ENCODE measurements at places on chromosomes 13 and 19.

GRCh38 chr19:16441661-16442162, 30.1 kb downstream of the EPS15L1 start:
- DNase-seq: peak; percentile 78

DNA sequence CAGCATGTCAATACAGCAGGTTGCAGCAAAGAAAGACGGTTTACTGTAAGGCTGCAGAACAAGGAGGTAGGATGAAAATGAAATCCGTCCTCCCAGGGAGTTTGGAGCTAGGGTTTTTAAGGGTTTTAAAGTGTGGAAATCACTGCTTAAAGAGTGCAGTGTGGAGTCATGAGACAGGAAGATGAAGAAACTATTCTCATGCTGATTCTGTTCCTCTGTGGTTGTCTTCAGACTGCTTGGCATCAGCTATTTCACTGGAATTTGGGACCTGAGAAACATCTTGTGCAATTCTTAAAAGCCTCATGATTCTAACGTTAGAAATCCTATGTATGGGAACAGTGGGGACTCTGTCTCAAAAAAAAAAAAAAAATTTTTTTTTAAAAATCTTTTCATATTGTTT, 11.4 kb downstream of the ZNF331 start:
- DNase-seq: no peak

- DNase-seq: no peak
Measured at GRCh38 chr19:38194061-38194701, 29.8 kb downstream of the DPF1 start.

DNA sequence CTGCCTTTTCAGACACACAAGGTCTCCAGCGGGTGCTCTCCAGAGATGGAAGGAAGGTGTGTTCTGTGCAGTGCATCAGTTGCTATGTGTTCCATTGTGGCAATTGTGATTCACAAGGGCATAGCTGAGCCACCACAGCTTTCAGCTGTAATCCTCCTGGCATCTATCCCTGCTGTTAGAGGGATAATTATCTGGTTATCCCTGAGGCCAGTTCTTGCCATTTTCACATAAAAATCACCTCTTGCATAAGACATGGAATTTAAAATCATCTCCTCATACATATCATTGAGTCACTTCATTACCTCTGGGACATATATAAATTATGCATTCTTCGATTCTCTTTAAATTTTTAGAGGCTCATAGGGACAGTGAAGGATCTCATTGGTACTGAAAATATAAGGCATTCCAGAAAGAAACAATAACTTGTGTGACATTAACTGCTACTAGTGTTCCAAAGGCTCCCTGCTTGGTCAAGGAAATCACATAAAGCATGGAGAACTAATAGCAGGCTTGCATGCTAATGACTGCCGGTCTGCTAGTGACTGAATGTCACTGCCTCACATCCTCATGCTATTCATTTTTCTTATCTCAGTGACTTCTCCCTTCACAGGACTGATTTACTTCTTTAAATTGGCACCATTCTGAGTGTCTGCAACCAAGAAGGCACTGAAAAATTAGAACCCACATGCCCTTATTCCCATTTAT, 214.0 kb downstream of the ENOX1 start:
- DNase-seq: no peak

- no peak for DNase-seq
Measured at GRCh38 chr13:41075034-41075433, 13.7 kb downstream of the WBP4 start.

DNA sequence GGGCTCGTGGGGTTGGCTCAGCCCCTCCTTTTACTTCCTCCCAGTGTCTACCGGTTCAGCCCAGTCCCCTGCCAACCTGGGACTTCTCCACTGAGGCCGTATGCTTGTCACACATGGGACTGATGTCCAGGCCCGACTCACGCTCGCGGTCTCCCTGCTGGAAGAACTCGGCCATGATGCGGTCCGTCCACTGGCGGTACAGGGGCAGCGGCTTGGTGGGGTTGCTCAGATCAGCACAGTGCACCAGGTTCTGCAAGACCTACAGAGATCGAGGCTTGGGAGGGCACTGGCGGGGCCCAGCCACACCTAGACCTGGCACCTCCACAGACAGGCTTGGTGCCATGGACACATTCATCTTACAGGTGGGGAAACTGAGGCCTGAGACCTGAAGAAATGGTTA, 7.8 kb upstream of the RAB3A start:
- DNase-seq: no peak

GRCh38 chr13:75481176-75482069, 546 bp downstream of the TBC1D4 start:
- DNase-seq: no peak

DNA sequence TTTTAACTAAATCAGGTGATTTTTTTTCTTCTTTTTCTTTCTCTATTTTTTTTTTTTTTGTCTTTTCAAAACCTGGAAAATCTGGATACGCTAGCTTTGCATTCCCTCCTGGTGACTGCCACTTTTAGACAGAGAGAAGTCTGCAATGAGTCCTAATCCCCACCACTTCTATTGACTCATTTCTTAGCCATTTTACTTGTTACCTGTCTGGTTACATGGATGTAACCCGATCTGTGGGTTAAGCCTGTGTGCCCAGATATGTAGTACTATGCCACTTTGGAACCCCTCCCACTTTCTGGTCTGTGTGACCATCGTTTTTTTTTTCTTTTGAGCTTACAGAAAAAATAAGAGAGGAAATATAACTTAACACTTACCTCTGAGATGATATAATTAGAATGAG, 817.8 kb upstream of the PCDH9 start:
- no peak for DNase-seq

Data from H1 (cell line).